Fibroblast of lung (primary cell): ENCODE measurements at places on chromosomes 1 and 21. TPM values are rescaled to one million over a fixed set of nuclear protein-coding genes. Genes with fewer than 3 reads are reported as not detected.

DMRTA2 gene
- total RNA-seq = under 0.01 TPM in 1 of 2 replicates, not detected in the other

KRTAP20-1 gene
- not detected in 2 replicates for total RNA-seq

GRCh38 chr1:207964195-207964966, 53.5 kb upstream of the CD34 start:
- no peak for DNase-seq

- DNase-seq = no peak
These were observed 177.7 kb downstream of the NCAM2 start for GRCh38 chr21:21175798-21176334.

DNA sequence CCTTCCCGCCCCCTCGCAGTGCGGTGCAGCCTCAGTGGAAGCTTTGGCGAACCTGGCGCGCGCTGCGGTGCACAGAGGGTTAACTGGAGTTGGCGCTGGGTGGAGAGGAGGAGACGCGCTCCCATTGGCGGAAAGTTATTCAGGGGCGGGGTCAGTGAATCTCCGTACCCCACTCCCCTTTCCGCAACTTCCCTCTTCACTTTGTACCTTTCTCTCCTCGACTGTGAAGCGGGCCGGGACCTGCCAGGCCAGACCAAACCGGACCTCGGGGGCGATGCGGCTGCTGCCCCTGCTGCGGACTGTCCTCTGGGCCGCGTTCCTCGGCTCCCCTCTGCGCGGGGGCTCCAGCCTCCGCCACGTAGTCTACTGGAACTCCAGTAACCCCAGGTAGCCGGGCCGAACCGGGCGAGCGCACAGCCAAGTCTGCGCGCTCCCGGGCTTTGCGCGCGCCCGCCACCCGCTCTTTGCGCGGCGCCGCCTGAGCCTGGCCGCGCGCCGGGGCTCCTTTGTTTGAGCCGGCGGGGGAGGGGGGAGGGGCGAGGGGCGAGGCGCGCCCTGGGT, at the start of gene EFNA4:
Gene EFNA4, plus strand, starts transcription at position 191 of the 561 bp plus-strand sequence. Its CDS starts 84 bp downstream, at position 275.
- peak; percentile 75 for DNase-seq
